GM06990 (cell line): ENCODE measurements at places on chromosomes 5 and 9.

GRCh38 chr9:108850293-108850897 lies 5.4 kb downstream of the ACTL7B start:
- DNase-seq = no peak

- no peak for DNase-seq
Measured at GRCh38 chr9:37060833-37061232, 26.8 kb upstream of the PAX5 start.

- DNase-seq = no peak
Measured at GRCh38 chr5:62327138-62328053, 21.4 kb downstream of the KIF2A start.

DNA sequence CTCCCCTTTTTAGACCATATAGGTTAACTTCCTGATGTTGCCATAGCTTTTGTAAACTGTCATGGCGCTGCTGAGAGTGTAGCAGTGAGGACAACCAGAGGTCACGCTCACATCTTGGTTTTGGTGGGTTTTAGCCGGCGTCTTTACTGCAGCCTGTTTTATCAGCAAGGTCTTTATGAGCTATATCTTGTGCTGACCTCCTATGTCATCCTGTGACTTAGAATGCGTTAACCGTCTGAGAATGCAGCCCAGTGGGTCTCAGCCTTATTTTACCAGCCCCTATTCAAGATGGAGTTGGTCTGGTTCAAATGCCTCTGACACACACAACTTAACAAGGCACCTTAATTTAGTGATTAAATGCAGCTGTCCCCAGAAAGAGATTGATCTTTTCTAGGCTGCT lies 23.9 kb upstream of the KDM4C start:
- DNase-seq = no peak

- no peak for DNase-seq
Measured at GRCh38 chr5:178551059-178551458, 39.1 kb downstream of the COL23A1 start.

DNA sequence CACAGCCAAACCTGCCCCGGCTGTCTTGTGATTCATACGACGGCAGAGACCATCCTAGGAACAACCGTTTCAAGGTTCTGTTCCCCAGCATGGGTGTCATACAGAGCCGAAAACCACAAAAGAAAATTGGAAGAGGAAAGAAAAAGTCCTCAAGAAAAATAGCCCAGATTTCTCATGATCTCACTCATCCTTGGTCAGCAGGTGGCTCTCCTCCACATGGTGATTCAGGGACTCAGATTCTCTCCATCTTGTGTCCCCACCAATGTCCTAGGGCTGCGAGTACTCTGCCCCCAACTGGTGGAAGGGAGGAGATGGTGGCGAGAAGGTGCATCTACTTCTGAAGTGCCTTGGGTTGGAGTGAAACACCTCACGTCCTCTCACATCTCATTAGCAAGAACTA lies 25.6 kb downstream of the PDZD2 start:
- DNase-seq = no peak

DNA sequence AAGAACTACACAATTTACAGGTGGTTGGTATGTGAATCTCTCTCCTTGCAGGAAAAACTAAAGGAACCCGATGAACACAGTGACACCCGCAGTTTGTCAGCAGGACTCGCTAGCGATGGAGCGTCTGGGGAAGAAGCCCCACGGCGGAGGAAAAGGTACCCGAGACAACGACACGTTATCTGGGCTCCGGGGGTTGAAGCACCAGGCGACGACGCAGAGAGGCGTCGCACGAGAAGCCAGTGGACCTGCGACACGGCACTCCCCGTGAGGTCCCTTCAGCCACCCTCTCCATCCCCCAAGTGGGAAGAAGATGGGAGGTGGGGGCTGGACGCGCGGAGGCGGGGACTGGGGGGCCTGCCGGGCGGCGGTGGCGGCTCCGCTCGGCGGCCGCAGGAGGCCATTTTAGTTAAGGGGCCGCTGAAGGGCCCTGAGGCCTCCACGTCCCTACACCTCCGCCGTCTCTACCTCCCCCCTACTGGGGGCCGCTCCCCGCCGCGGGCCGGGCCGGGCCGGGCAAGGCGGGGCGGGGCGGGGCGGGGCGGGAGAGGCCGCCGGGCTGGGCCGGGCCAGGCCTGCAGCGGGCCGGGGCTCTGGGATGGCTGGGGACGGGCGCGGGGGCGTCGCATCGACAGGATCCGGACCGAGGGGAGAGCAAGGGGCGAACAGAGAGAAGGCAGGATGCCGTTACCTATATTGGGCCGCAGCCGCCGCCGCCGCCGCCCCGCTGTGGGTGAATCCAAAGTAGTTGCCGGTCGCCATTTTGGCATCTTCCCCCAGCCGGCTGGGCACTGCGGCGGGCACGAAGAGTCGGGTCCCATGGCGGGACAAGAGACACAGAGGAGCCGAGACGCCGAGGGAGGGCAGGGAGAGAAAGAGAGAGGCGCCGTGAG lies 754 bp downstream of the ZFR start:
- DNase-seq = peak; percentile 73

GRCh38 chr9:124309667-124310084 lies 51.9 kb downstream of the NEK6 start:
- no peak for DNase-seq

- no peak for DNase-seq
Measured at GRCh38 chr9:34065541-34065940, 16.9 kb upstream of the UBAP2 start.

DNA sequence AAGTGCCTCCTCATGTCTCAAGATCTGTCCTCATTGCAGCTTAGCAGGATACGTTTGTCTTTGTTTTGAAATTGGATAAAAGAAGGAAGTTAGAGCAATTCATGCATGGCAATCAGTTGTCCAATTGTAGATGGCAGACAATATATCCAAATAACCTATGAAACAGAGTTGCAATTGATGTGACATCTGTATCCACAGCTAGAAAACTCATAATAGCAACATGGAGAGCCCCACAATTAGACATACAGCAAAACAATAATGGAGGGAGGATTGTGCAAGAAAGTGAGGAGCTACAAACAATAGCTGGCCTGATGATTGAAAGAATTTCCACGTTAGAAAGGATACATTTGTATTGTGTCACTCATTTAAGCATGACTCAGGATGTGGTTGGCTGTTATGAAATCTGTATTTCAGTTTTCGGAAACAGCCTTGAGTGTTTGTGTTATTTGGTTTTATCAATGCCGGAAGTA lies 132.0 kb downstream of the FAM174A start:
- no peak for DNase-seq

GRCh38 chr5:135215617-135216470 lies 181.8 kb upstream of the PITX1 start:
- DNase-seq = no peak

DNA sequence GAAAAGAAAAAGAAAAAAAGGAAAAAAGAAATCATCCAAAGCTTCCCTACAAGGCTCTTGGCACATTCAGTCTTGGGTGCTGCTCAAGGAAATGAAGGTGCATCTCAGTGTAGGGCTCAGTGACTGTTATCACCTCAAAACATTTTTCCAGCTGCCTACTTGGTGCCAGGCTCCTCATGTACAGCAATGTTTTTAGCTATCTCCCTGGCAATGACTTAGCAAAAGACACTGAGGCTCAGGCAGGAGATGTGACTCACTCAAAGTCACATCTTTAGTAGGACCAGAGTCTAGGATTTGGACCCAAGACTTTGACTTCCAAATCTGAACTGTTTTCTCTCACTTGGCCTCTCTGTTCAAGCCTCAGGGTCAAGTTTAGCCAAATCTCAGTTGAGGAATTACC lies 264.2 kb downstream of the CRB2 start:
- DNase-seq = no peak

GRCh38 chr5:139407517-139407916 lies 3.6 kb upstream of the SPATA24 start:
- no peak for DNase-seq

DNA sequence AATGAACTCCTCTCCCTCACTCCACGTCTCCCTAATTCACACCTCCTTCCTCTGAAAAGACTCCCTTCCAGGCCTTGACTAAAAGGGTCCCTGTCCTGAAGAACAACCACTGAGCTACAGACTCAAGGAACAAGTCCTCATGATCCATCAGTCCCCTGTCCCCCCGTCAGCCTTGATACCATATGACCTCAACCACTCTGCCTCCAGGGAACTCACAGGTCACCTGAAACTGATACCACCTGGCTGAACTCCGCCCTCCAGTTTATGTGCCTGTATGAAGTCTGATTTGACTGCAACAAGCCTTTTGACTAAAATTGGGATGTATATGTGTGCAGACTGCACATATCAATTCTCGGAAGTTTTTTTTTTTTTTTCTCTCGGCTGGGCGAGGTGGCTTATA lies 88.7 kb downstream of the UGCG start:
- DNase-seq = peak; percentile 78

DNA sequence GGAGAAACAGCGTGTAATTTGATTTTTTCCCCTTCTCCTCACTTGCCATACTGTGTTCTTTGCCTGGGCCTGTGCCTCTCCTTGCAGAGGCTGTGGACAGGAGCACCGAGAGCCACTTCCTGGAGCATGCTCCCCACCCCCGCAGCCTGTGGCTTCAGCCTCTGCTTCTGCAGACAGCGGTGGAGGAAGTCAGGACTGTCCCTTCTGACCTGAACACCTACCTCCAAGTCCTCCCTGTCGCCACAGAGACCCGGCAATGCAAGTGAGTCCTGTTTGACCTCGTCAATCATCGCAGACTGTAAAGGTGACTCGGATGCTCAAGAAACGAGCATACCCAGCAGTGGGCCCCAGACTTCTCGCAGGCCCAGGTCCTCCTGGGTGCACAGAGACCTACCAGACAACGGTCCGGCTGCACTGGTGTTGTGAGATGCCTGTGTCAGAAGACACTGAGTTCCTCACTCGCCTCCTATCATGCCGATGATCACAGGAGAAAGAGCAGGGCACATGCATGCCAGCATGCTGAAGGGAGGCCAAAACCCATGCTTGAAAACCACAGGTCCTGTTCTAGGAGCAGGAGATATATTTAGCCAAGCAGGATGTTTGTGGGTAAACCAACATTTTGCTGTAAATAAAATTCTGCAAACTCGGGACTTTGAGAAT lies 198.8 kb downstream of the AUH start:
- peak; percentile 61 for DNase-seq

DNA sequence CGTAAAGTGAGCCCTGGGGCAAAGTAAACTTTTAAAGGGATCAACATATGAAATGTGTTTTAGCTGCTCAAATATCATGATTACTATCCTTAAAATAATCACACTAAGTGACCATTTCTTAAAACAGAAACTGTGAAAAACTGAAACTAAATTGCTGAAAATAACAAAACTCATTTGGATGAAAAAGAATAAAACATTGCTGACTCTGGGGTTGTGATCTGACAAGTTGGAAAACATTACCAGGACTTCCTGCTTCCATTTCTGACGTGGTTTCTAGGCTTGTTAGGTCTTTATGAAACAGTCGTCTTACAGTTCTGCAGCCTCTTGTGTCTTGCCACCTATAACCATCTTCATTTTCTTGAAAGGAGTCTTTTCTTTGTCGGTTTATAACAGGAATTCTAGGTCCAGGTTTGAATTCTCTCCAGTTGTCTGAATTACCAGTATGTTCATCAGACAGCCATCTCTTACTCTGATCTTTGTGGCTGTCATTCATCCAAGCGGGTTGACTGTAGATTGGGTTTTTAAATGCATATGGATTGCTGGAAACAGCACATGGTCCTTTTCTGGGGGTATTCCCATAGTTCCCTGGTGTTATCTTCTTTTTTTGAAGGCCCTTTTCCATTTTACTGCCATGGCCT lies 1.7 kb downstream of the TUT7 start:
- no peak for DNase-seq

DNA sequence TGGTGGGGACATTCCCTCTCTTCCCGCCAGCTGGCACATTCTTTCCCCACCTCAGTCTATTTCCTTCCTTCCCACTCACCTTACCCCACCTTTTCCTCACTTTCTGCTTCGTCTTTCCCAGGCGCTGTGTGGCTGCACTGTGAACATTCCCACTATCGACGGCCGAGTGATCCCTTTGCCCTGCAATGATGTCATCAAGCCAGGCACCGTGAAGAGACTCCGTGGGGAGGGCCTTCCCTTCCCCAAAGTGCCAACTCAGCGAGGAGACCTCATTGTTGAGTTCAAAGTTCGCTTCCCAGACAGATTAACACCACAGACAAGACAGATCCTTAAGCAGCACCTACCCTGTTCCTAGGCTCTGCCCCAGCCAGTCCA lies 7.3 kb downstream of the DNAJB5 start:
- DNase-seq = no peak

- DNase-seq = no peak
Measured at GRCh38 chr9:137049544-137050449, 3.8 kb upstream of the NPDC1 start.

- peak; percentile 47 for DNase-seq
Measured at GRCh38 chr5:180315762-180316212, 23.9 kb upstream of the MAPK9 start.

DNA sequence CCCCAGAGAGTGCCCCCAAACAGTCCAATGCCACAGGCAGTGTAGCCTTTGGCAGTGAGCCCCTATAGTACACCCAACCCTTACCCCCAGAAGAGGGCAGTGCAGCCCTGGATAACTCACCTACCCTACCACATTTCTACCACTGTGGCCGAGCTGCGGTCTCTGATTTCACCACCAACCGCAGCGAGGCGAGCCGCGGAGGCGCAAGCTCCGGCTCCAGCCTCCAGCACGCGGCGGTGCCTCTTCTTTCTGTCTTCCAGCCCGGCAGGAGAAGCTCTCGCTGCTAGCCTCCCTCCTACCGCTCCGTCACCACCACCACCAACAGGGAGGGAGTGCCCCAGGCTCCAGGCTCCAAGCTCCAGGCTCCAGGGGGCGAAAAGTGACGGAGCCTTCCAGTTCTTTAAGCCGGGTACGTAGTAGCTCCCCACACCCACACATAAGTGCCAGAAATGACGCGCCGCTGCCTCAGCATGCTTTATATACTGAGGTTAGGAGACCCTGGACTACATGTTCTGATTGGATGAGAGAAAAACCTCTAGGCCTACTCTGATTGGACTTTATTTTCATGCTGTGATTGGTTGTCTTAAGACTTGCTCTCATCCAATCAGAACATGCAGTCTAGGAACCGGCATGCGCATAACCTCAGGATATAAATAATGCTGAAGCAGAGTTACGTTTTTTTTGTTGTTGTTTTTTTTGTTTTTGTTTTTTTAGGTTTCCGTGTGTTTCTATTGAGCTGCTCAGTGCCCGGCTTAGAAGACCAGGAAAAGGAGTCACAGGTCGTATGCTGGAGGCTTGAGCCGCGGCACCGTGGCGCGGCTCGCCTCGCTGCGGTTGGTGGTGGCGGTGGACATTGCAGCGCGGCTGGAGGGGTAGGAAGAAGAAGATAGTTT lies at the start of gene PCAT7:
Gene PCAT7, plus strand, starts transcription at position 645 of the 893 bp plus-strand sequence.
- DNase-seq = peak; percentile 13

DNA sequence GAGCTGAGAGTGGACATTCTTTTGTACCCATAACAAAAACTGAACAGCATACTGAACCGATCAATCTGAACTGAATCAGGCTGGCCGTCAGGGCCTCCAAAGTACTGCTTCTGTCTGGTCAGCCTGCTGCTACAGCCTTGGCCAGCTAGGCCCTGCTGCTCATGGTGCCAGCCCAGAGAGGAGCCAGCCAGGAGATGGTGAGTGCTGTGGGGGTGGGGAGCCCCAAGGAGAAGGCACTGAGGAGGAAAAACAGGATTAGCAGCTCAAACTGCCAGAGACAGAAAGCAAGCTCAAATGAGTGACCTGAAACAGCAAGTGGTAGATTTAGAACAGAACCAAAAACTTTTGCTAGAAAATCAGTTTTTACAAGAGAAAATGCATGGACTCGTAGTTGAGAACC lies 23.9 kb downstream of the SRP19 start:
- DNase-seq = no peak
